ENCODE measurements at places on chromosomes 3 and 15.

- DNase-seq: no peak
Observed at GRCh38 chr3:56688191-56688590, 5.1 kb upstream of the TASOR start.

DNA sequence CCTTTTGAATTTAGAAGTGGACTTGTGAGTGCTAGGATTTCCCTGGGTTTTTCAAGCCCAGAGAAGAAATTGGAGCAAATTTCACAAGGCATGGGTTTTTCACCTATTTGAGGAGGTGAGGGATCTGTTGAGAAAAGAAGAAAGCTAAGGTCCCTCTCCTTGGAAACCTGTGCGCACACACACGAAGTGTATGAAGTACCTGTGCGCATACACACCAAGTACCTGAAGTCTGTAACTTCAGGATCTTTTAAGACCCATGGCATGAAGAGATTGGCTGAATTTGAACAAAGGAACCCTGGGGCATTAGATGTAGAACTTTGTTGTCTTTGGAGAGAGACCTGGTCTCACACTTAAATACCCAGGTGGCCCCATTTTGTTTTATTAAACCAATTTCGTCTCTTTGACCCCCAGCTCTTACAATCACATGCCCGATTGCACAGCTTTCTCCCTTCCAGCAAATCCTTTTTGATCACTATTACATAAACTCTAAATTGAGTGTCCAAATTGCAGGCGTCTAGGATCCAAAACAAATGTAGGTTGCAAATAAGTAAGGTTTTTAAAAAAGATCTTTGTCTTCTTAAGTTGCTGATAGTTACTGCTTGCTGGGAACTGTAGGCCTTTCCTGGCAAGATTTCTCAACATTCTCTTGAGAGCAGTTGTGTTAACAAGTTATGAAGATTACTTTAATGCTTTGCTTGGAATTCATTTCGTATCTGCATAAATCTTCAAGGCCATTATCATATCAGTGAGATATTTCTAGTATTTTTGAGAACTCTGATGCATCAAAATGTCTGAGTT lies 64.3 kb downstream of the CMTM8 start:
- DNase-seq: no peak

DNA sequence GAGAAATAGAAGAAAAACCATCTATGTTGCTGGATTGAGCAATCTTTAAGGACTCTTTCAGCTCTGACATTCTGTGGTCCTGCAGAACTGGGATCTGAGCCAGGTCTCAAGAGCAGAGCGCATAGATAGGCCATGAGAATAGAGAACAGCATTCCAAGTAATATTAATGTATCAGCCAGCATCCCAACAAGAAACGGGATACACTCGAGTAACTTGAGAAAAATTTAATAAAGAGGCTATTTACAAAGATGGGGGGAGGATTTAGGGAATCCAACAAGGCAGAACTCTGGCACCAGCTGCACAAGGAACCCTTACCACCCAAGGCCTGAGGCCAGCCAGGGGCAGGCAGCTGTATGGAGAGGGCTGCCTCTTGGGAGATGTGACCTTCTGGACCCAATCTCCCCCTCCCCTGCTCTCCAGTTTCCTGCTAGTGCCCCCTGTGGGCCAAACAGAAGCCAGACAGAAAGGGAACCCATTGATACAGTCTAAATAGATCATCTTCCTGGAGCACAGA lies 8.2 kb downstream of the TMOD2 start:
- peak; percentile 22 for DNase-seq

DNA sequence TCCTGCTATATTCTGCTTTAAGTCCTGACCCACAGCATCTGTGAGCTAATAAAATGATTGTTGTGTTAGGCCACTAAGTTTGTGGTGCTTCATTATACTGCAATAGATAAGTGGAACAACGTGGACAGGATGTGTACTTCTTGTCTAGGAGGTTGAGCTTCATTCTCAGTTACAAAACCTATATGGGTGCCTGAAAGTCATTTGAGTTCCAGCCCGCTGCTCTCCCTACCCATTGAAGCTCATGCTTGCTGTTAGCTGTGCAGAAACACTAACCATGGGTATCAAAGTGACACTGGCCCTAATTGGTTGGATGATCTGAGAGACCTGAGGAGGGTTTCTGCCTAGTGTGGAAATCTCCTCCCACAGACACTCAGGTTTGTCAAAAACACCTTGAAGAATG lies 357.2 kb downstream of the PDCD6IP start:
- no peak for DNase-seq

GRCh38 chr3:141231952-141232823 lies 563 bp downstream of the PXYLP1 start:
- DNase-seq: no peak

DNA sequence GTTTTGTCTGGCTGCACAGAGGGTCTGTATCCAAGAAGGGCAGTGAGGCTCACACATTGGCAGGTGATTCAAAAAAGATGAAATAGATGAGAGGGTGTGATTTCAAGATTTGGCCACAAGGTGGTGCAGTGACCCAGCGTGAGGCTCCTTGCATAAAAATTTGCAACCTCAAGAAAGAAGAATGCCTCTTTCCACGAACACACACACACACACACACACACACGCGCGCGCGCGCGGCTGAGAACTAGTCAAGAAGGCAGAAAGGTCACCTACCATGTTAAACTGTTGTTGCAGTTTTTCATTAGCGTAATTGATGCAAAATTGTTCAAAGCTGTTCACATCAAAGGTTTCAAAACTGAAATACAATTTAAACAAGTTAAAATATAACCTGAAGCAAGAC lies 39.2 kb downstream of the MYO5C start:
- DNase-seq: peak; percentile 85

- no peak for DNase-seq
Observed at GRCh38 chr15:32981536-32981935, 213.0 kb downstream of the FMN1 start.

GRCh38 chr3:126130081-126130855 lies 46.3 kb upstream of the SLC41A3 start:
- no peak for DNase-seq

GRCh38 chr15:83746231-83746630 lies 92.3 kb downstream of the ADAMTSL3 start:
- DNase-seq: no peak

- DNase-seq: no peak
Observed at GRCh38 chr15:71187078-71187477, 71.8 kb downstream of the THSD4 start.

DNA sequence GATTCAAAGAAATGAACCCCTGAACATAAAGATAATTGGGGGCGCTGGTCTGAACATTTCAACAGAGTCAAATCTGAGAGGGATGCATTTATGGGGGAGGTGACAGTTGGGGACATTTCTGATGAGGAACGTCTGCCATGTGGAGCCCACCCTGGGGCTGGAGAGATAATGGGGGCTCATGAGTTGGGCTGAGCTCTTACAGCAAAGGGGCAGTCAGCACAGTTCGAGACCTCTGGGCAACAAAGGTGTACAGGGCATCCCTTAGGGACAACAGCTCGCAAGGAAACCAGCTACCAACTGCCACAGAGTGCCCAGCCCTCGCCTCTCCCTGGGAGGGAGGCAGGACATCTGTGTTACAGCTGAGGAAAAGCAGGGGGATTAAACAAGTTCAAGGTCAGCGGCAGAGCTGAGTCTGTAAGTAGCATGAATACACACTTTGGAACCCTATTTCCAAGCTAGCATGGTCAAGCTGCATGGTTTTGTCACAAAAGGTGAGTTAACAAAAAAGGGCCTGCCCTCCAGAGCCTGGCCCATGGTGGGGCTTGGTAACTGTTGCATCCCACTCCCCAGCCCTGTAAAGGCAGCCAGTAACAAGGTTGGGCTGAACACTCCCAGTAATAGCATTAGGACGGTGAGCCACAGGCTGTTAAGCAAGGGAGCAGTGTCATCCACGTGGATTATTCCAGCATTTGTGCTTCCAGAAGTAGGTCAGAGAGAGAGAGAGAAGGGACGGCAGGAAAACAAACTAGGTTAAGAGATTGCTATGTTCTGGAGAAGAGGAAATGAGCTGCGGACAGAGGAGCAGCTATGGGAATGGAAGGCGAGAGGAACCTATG lies 4.3 kb downstream of the GNB5 start:
- no peak for DNase-seq

GRCh38 chr3:45199837-45200648 lies 26.0 kb downstream of the TMEM158 start:
- DNase-seq: no peak

GRCh38 chr15:81966631-81967030 lies 79.2 kb downstream of the MEX3B start:
- DNase-seq: no peak

DNA sequence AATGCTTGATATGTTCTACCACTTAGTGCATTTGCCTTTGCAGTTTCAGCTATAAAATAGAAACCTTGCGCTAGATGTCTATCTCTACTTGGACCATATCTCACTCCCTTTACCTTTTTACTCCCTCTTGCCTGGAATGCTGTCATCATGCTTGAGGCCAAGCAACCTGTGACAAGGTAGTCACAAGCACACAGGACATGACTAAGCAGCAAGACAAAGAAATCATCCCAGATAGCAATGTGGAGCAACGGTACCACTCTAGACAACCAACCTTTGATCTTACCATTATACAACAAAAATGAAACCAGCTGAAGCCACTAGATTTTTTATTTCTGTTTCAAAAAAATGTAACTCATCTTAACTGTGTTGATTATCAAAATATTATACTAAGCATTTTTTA lies 50.5 kb upstream of the SPSB4 start:
- no peak for DNase-seq

DNA sequence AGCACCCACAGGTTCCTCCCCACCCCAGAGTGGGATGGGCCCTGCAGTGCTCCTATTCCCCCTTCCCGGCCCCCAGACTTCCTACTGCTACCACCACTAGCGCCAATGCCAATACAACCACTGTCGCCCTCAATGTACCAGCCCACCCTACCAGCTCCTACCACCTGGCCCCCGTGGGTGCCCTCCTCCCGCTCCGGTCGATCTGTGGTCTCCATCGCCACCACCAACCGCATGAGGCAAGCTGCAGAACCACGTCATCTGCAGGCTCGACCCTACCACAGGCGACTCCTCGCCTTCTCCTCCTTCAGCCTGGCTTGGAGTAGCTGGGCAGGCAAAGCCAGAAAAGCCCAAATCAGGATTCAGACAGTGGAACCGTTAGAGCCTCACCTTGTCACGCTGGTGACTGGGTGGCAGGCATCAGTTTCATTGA lies 179.3 kb downstream of the POTEB3 start:
- DNase-seq: no peak

GRCh38 chr3:43477600-43477999 lies 144.2 kb downstream of the ANO10 start:
- DNase-seq: peak; percentile 88

GRCh38 chr3:57803647-57804081 lies 47.6 kb downstream of the SLMAP start:
- peak; percentile 57 for DNase-seq

GRCh38 chr3:103127098-103127630 lies 692.3 kb downstream of the ZPLD1 start:
- no peak for DNase-seq

DNA sequence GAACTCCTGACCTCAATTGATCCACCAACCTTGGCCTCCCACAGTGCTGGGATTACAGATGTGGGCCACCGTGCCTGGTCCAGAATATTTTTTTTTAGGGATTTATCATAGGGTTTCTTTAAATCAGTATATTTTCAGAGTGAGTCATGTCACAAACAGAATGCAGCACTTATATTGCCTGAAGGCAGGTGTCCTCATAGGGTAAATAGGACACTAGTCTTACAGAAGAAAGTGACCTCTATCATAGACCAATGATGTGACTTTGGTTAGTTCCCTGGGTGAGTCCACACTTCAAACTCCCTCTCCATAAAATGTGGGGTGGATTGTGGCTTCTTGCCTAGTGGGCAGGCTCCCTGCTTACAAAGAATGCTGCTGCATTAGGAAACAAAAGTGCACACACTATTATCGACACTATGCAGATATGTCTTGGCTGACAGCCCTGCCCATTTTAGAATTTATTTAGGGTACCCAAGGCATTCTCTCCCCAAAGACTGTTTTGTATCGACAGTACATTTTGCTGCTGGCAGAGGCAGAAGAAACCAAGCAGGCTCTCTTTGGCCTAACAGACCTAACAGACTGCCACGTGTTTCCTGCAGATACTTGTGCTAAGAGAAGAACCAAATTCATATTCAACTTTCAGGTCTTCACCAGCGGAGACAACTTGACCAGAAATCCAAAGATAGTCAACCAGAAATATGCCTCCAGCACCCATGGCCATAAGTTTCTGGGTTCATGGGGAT lies 125.0 kb downstream of the MOBP start:
- DNase-seq: no peak

- DNase-seq: peak; percentile 19
Observed at GRCh38 chr15:101121511-101122090, 130.2 kb downstream of the CHSY1 start.

GRCh38 chr15:59278120-59278519 lies 71.5 kb downstream of the LDHAL6B start:
- no peak for DNase-seq

GRCh38 chr15:29682361-29682760 lies 139.9 kb downstream of the TJP1 start:
- no peak for DNase-seq

DNA sequence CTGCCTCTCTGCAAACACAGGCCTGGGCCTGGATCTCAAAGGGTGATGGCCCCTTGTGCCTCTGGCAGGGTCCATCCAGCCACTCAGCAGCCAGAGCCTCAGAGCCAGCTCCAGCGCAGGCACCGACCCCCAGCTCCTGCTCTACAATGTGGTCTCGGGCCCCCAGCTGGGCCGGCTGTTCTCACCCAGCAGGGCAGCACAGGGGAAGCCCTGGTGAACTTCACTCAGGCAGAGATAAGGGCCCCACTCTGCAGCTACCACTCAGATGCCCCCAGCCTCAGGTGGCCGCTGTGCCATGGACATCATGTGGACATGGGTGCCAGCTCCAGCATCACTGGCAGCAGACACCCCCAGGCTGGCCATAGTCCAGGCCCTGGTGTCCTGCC lies 173.1 kb downstream of the TBC1D2B start:
- DNase-seq: no peak

GRCh38 chr3:90180096-90180495 lies 1072.7 kb downstream of the EPHA3 start:
- no peak for DNase-seq

DNA sequence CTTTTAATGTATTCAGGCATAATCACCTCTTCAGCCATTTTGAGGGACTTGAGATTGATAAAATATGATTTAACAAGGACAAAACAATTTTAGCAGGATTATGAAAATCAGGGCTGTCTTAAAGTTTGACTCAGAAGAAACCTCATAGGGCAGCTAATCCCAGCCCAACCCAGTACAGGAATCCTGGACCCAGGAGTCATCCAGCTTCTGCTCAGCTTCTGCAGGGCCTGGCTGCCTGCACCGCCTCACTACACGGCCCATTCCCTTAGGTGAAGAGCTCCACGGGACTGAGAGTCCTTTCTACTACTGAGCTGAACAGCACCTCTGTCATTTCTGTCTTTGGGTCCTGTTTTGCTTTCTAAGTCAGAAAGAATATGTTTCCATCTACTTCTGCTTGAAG lies 37.5 kb downstream of the ARHGAP31 start:
- DNase-seq: no peak

DNA sequence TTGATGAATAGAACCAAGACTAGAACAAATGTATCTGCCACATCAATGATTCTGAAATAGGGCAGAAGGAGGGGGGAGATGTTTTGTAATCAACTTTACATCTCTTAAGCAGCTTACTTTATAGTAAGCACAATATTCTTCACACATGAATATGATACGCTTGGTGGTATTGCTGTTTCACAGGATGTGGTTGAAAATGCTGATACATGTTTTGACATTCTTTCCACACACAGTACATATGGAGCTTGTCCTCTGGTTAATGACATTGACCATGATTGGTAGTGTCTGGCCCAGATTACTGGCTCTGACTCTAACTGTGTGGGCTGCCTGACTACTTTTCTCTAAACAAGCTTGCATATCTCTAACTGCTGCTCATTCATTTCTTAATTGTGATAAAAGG lies 168.9 kb downstream of the KLHL25 start:
- peak; percentile 74 for DNase-seq

Measured in CD4-positive, alpha-beta T cell treated with Interleukin-2 at 100 ng/mL for 4 hours (primary cell).